ENCODE measurements at places on chromosomes 6 and 20.

DNA sequence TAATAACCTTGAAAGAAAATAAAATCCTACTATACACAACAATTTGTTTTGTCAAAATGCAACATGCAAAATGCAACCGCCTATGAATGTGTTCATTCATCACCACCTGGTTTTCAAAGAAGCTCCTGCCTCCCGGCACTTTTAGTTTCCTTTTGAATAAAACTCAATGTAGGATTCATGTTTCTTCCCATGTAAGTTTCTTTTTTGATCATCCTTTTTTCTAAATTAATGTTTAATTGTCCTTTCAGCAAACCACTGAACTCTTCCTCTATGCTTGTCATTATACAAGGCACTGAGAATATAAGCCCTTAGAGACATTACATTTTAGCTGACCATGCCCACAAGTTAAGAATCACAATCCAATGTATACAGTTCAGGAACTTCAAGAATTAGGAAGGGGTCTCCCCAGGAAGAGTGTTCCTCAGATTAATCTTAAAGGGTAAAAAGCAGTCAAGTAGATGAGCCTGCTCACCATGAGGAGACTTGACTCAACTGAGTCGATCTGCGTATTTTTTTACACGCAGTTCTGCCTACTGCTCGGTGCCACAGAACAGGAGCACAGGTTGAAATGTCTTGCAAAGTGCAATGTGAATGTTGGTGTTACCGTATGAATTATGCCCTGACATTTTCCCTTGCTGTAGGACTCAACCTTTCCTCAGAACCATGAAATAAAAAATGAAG is 7.2 kb upstream of the THEMIS start:
- DNase-seq, result peak; percentile 33

- DNase-seq, result no peak
Measured at GRCh38 chr20:9686455-9686854, 152.4 kb downstream of the PAK5 start.

GRCh38 chr20:17735206-17735804 is 35.5 kb downstream of the BANF2 start:
- DNase-seq, result no peak

GRCh38 chr6:100269189-100269588 is 195.5 kb downstream of the SIM1 start:
- no peak for DNase-seq

- no peak for DNase-seq
Measured at GRCh38 chr6:7671581-7671980, 54.3 kb upstream of the BMP6 start.

DNA sequence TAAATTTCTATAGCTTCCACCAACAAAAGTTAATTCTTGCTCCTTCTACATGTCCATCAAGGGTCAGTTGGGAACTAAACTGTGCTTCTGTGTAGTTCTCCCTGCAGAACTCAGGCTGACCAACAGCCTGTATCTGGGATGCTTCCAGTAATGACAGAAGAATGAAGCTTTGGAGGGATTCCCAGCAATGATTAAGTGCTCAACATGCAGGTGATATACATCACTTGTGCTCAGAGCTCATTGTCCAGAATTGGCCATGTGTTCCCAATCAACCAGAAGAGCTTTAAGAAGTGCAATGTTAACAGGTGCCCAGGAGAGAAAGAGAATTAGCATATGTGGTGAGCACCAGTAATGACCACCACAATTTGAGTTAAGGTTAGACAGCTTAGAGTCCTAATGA is 37.4 kb upstream of the SNRPB2 start:
- no peak for DNase-seq

DNA sequence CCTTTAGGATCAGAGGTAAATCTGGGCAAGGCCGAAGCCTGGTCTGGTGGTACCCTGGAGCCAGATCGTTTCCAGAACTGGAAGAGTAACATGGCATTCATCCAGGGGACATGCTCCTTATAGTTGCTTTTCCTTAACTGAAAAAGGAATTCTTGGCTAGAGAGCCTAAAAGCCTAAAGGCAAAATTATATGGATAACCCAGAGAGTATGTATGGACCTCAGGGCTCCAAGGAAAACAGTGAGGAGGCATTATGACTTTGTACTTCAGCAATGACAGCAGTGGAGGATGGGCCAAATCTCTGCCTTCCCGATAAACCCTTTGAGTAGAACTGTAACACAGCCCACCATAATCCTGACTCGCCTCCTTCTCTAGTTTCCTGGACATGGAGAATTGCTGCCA is 29.3 kb downstream of the ARHGAP18 start:
- DNase-seq, result no peak

- DNase-seq, result no peak
Measured at GRCh38 chr20:60201198-60201835, 243.1 kb downstream of the CDH26 start.

- no peak for DNase-seq
Measured at GRCh38 chr20:56004007-56004406, 1.3 kb downstream of the CBLN4 start.

Data from activated CD4-positive, alpha-beta T cell treated with anti-CD3 and anti-CD28 coated beads for 4 hours (primary cell).